PC-9 (cell line): ENCODE measurements at places on chromosomes 11 and 22.

GRCh38 chr11:120712014-120712413 is 200.5 kb downstream of the GRIK4 start:
- H3K4me3 ChIP-seq, result no peak overlapping the region
- peaks cover 13% of the 10 kb centered on the region; the same call in 1 of the 2 replicates for H3K4me1 ChIP-seq
- DNase-seq, result no peak

GRCh38 chr11:44970293-44970692 is 19.6 kb upstream of the TP53I11 start:
- no peak for DNase-seq
- H3K27me3 ChIP-seq, result 0 out of 2 replicates have a peak, but pooled peaks cover 3% of the 10 kb centered on the region
- no peak overlapping the region for H3K27ac ChIP-seq

GRCh38 chr11:73265278-73265810 is 6.8 kb upstream of the P2RY6 start:
- no peak overlapping the region for H3K27ac ChIP-seq
- no peaks in the 10 kb centered on the region for H3K27me3 ChIP-seq
- H3K4me3 ChIP-seq, result no peak overlapping the region
- no peak for DNase-seq
- peaks cover 56% of the 10 kb centered on the region for H3K4me1 ChIP-seq
- H3K36me3 ChIP-seq, result no peaks in the 10 kb centered on the region

DNA sequence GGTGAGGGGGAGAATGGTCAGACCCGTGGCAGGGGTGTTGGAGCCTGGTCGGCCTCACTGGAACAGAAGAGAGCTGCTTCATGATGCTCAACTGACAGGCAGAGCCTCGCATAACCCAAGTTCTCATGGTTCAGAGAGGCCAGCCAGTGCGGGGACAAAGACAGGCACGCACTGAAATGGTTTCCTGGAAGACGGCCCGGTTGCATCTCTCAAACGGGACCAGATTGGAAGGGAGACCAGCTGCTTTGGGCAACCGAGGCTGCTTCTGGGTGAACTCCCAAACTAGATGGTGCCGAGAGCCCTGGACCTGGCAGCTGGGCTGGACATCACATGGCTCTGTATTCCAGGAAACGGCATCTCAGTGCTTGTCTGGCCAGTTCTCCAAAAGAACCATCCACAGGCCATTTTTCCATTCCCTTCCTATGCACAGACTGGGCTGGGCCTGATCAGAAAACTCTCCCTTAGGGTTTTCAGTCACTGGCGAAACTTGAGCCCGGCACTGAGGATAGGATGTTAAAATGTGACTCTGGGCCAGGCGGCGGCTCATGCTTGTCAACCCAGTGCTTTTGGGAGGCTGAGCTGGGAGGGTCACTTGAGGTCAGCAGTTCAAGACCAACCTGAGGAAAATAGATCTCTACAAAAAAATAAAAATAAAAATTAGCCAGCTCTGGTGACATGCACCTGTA is 80.1 kb upstream of the PRODH start:
- H3K4me1 ChIP-seq, result peaks cover 4% of the 10 kb centered on the region
- no peak overlapping the region for H3K4me3 ChIP-seq

- no peak overlapping the region for H3K27ac ChIP-seq
- no peak for DNase-seq
- H3K4me1 ChIP-seq, result no peaks in the 10 kb centered on the region
- H3K36me3 ChIP-seq, result no peaks in the 10 kb centered on the region
These were observed 83.1 kb downstream of the WNT11 start for GRCh38 chr11:76123248-76123647.

- DNase-seq, result no peak
- H3K36me3 ChIP-seq, result no peaks in the 10 kb centered on the region
- H3K27me3 ChIP-seq, result no peaks in the 10 kb centered on the region
- no peak overlapping the region for H3K4me3 ChIP-seq
- H3K27ac ChIP-seq, result no peak overlapping the region
These were observed 168.1 kb downstream of the DBX1 start for GRCh38 chr11:19992162-19992561.

DNA sequence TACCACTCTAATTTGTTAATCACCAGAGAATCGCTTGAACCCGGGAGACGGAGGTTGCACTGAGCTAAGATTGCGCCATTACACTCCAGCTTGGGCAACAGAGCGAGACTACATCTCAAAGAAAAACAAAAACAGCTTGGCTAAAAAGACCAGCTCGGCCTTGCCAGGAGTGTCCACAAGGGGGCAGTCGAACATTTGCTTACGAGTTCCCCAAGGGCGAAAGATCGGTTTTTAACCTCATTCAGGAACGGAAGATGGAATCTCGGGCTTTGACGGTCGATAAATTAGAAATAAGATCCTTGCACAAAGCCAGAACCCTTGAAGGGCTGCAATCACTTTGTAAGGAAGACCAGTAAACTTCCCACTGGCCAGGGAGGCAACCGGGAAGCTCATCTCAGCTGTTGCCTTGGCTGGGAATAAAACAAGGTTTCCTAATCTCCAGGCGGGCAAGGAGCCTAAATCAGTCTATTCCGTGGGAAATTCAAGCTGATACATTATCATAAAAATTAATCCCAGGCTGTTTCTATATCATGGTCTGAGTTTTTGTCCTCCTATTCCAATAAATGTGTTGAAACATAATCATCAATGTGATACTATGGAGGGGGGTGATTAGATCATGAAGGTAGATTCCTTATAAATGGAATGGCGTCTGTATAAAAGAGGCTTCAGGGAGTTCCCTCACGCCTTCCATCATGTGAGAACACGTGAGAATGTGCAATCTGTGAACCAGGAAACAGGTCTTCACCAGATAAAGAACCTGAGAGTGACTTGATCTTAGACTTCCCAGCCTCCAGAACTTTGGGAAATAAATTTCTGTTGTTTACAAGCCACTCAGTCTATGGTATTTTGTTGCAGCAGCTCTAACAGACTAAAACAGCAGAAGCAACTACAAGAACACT is 14.9 kb upstream of the SLC29A2 start:
- H3K4me1 ChIP-seq, result no peaks in the 10 kb centered on the region
- H3K4me3 ChIP-seq, result peak overlapping the region; percentile 37; the same call in 1 of the 2 replicates
- H3K27me3 ChIP-seq, result peaks cover 6% of the 10 kb centered on the region; the same call in 1 of the 2 replicates
- H3K27ac ChIP-seq, result no peak overlapping the region
- DNase-seq, result peak; percentile 82
- H3K36me3 ChIP-seq, result no peaks in the 10 kb centered on the region

DNA sequence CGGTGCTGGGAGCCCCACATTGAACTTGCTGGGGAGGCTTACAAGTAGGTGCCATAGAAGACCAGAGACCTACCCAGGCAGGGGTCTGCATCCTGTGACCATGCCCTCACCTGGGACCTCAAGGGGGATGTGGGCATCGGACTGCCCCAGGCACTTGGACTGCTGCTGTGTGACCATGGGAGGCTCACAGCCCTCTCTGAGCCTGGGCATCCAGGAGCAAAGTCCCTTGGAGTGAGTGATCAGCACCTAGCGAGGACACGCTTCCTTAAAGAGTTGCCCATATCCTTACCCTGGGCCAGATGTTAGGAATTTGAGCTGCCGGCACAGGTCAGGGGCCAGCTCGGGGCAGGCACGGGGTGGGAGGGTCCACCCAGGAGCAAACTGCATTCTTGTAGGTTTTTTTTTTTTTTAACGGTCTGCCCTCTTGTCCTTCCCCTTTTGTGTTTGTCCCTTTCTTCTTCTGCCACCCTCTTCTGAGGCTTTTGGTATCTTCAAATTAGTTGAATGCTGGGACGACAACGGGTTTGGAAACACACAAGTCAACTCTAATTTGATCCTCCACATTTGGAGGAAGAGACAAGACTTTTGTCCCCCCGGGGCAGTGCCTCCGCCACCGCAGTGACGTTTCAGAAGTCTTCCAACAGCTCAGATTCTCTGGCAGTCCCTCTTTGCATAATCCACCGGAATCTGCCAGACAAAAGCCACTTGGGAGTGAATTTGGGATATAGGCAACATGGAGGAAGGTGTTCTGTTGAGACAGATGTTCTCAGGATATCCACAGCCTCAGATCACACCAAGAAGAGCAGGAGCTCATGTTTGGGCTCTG is 46.1 kb upstream of the LINC01488 start:
- H3K27ac ChIP-seq, result no peak overlapping the region
- no peak overlapping the region for H3K4me3 ChIP-seq
- DNase-seq, result no peak
- H3K27me3 ChIP-seq, result no peaks in the 10 kb centered on the region
- no peaks in the 10 kb centered on the region for H3K36me3 ChIP-seq
